ENCODE measurements at places on chromosomes 7 and 10. TPM values are rescaled to one million over a fixed set of nuclear protein-coding genes. Genes with fewer than 3 reads are reported as not detected.

The AQP1 gene
- total RNA-seq, result 0.59 TPM

The NPC1L1 gene
- total RNA-seq, result not detected

The DNAH11 gene
- under 0.01 TPM for total RNA-seq

The NEUROD6 gene
- total RNA-seq, result not detected

The RELN gene
- total RNA-seq, result 0.36 TPM

The PGAM2 gene
- total RNA-seq, result 0.36 TPM

The PNLIP gene
- not detected for total RNA-seq

The CCDC3 gene
- 0.29 TPM for total RNA-seq

The TMEM213 gene
- not detected for total RNA-seq

The ACTR3C gene
- total RNA-seq, result 1.8 TPM

The TAS2R41 gene
- total RNA-seq, result not detected

DNA sequence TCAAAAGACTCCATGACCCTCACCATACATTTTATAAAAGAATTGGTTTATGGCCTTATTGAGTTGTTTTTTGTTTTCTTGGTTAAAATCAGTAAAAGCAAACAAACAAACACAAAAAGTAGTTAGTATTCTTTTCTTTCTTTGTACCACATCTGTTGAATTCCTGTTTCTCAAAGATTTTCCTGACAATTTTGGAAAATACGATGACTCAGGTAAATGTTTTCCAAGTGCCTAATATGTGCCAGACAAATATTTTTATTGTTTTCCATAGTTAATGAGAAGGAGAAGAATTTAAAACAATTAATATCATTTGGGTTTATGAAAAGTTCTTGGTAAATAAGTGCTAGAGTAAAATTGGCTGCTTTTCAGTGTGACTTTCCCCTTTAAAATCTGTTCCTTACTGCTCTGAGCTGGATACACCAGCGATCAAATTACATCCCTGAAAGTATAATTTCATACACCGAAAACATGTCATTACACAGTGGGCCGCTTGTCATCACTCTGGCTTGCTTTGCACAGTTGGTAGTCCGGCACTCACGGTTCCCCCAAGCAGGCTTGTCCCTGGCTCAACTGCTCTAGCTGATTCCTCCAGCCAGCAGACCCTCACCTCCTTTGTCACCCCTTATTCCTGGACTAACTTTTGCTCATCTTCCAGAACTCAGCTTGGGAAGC, 80.5 kb downstream of the TBXAS1 start:
- peak; percentile 55 for DNase-seq
- no peak overlapping the region for H3K4me3 ChIP-seq
- H3K27me3 ChIP-seq, result no peaks in the 10 kb centered on the region
- H3K4me1 ChIP-seq, result peaks cover 18% of the 10 kb centered on the region
- H3K27ac ChIP-seq, result peak overlapping the region; percentile 37

GRCh38 chr10:46037107-46037825, 6.8 kb upstream of the NCOA4 start:
- no peaks in the 10 kb centered on the region for H3K36me3 ChIP-seq
- H3K27me3 ChIP-seq, result peaks cover 3% of the 10 kb centered on the region
- peaks cover 8% of the 10 kb centered on the region for H3K4me1 ChIP-seq
- H3K27ac ChIP-seq, result no peak overlapping the region
- DNase-seq, result no peak

DNA sequence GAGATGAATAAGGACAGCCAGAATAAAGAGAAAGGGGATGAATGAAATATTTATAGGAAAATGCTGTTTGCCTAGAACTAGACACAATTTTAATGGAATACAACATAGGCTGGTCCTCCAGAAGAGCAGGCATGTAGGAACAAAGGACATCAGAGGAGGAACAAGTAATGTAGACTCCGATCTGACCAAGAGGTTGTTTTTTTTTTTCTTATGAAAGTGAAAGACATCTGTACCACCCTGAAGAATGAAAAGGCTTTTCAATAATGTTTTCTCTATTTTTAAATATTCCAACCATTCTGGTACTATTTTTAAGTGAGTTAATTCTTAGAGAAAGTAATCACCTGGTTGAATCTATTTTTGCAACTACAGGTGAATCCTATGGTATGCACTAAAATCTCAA, 136.9 kb upstream of the PTN start:
- DNase-seq, result no peak
- H3K4me1 ChIP-seq, result peaks cover 23% of the 10 kb centered on the region
- H3K36me3 ChIP-seq, result no peaks in the 10 kb centered on the region
- no peaks in the 10 kb centered on the region for H3K27me3 ChIP-seq
- no peak overlapping the region for H3K4me3 ChIP-seq

GRCh38 chr7:44110719-44111635, 6.8 kb downstream of the AEBP1 start:
- no peaks in the 10 kb centered on the region for H3K27me3 ChIP-seq
- DNase-seq, result peak; percentile 86
- peaks cover 84% of the 10 kb centered on the region for H3K36me3 ChIP-seq
- no peak overlapping the region for H3K4me3 ChIP-seq
- H3K4me1 ChIP-seq, result peaks cover 9% of the 10 kb centered on the region

DNA sequence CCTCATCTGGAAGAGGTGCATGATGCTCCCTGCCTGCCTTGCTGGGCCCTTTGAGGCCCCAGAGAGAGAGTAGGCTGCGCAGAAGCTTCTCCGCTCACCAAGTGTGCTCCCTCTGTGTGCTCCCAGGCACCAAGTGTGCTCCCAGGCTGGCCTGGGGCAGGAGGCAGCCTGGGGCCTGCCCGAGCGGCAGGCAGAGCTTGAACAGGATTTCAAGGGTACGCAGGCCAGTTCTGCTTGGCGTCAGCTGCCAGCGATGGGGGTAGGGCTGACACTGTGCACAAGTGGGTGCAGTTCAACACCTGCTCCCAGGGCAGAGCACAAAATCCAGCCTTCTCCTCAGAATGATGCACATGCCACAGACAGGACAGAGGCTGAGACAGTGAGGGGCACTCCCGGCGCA, 119.7 kb downstream of the FAM53B start:
- H3K27ac ChIP-seq, result no peak overlapping the region
- no peak overlapping the region for H3K4me3 ChIP-seq
- peaks cover 2% of the 10 kb centered on the region for H3K4me1 ChIP-seq
- no peaks in the 10 kb centered on the region for H3K36me3 ChIP-seq

- H3K27me3 ChIP-seq, result no peaks in the 10 kb centered on the region
- DNase-seq, result no peak
- no peaks in the 10 kb centered on the region for H3K36me3 ChIP-seq
- H3K4me1 ChIP-seq, result no peaks in the 10 kb centered on the region
Observed at GRCh38 chr10:7075110-7075509, 335.7 kb downstream of the SFMBT2 start.

DNA sequence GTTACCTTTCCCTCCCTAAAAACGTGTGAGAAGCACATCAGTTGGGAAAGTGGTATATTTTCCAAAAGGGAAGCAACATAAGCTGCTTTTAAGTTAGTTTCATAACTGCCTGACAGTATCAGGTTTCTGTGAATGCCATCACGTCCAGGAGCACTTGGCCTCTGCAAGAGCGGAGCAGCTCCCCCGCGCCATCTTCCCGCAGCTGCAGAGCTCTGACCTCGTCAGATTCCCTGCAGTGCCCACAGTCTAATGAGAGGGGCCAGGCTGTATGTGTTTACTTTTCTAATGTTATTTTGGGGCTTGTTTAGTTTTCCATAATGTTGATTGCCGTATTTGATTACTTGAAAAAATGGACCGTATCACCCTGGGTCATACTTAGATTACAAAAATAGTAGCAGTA, 74.2 kb downstream of the MGMT start:
- no peak overlapping the region for H3K4me3 ChIP-seq
- H3K36me3 ChIP-seq, result no peaks in the 10 kb centered on the region
- no peaks in the 10 kb centered on the region for H3K27me3 ChIP-seq
- no peaks in the 10 kb centered on the region for H3K4me1 ChIP-seq
- no peak overlapping the region for H3K27ac ChIP-seq

DNA sequence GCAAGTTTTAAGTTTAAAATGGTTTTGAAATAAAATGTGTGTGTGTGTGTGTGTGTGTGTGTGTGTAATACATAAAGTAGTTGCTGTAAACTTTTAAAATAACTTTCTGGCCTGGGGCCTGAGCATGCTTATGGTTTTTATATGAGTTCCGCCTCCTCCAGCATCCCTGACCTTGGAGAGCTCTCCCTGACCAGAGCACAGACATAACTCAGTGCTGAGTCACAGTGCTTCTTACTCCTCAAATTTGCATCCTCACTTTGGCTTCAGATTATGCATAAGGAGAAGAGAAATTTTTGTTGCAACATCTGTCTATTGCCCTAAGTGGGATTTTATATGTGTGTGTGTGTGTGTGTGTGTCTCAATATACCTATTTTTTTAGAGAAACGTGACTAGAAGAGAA, 200.8 kb downstream of the ELMO1 start:
- no peak overlapping the region for H3K27ac ChIP-seq
- H3K36me3 ChIP-seq, result no peaks in the 10 kb centered on the region
- no peak for DNase-seq
- H3K4me3 ChIP-seq, result no peak overlapping the region
- H3K4me1 ChIP-seq, result no peaks in the 10 kb centered on the region

GRCh38 chr10:59807629-59808620, 54.7 kb upstream of the MRLN start:
- no peaks in the 10 kb centered on the region for H3K4me1 ChIP-seq
- no peak for DNase-seq
- no peak overlapping the region for H3K27ac ChIP-seq
- peaks cover 55% of the 10 kb centered on the region for H3K36me3 ChIP-seq
- no peak overlapping the region for H3K4me3 ChIP-seq

DNA sequence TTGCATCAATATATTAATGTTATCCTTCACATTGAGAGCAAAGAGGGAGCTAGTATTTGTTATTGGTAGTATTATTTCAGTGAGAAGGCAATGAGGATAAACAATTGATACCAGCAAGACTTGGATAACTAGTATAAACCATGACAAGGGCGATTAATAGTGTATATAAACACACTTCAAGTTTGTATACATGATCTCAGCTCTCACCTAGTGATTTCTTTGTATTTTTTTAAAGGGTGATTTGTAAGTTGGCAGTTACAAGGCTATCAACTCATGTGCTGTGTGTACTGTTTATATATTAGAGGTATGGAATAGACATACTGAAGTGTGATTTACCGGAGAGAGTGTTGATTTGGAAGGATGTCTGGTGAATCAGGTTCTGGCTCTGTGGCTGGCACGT, 88.0 kb downstream of the SNX10 start:
- peaks cover 46% of the 10 kb centered on the region for H3K27me3 ChIP-seq
- H3K36me3 ChIP-seq, result no peaks in the 10 kb centered on the region
- no peak overlapping the region for H3K4me3 ChIP-seq

- no peak overlapping the region for H3K27ac ChIP-seq
- DNase-seq, result no peak
- no peak overlapping the region for H3K4me3 ChIP-seq
- no peaks in the 10 kb centered on the region for H3K4me1 ChIP-seq
Observed at GRCh38 chr10:100791369-100792058, 46.1 kb downstream of the PAX2 start.

DNA sequence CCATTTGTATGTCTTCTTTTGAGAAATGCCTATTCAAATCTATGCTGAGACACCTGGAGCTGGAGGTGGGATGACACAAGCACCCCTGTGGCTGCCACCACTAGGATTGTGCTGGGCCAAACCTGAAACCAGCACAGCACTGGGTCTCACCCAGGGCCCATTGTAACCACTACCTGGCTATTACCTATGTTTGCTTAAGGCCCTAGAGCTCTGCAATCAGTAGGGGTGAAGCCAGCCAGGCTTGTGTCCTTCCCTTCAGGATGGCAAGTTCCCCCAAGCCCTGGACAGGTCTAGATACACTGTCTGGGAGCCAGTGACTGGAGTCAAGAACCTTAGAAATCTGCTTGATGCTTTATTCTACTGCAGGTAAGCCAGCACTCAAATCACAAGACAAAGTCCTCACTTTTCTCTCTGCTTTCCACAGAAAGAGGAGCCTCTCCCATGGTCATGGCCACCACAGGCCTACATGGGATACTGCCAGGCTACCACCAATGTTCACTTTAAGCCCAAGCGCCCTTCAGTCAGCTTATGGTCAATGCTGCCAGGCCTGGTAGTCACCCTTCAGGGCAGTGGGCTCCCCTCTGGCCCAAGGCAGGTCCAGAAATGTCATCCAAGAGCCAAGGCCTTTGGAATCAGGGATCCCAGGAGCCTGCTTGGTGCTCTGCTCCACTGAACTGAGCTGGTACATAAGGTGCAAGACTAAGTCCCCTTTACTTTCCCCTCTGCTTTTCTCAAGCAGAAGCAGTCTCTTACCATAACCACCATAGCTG, 105.3 kb downstream of the BMS1 start:
- no peaks in the 10 kb centered on the region for H3K36me3 ChIP-seq
- no peak for DNase-seq
- H3K4me1 ChIP-seq, result no peaks in the 10 kb centered on the region
- no peak overlapping the region for H3K27ac ChIP-seq
- no peaks in the 10 kb centered on the region for H3K27me3 ChIP-seq

DNA sequence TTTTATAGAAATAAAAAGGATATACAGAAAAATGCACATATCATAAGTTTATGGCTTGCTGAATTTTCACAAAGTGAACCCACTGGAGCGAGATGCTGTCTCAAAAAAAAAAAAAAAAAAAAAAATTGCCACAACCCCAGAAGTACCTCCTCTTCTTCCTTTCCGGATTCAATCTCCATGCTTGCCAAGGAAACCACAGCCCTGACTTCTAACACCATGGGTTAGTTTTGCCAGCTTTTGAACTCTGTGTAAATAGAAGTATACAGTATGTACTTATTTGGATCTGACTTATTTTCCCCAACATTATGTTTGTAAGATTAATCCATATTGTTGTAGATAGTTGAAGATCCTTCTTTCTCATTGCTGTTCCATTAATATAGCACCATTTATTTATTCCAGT, 40.0 kb downstream of the FANK1 start:
- H3K4me1 ChIP-seq, result no peaks in the 10 kb centered on the region
- no peaks in the 10 kb centered on the region for H3K27me3 ChIP-seq
- no peak overlapping the region for H3K4me3 ChIP-seq
- H3K36me3 ChIP-seq, result no peaks in the 10 kb centered on the region
- no peak overlapping the region for H3K27ac ChIP-seq

- H3K4me1 ChIP-seq, result no peaks in the 10 kb centered on the region
- DNase-seq, result no peak
- H3K36me3 ChIP-seq, result no peaks in the 10 kb centered on the region
Observed at GRCh38 chr10:45526309-45526905, 146.2 kb downstream of the ZFAND4 start.

DNA sequence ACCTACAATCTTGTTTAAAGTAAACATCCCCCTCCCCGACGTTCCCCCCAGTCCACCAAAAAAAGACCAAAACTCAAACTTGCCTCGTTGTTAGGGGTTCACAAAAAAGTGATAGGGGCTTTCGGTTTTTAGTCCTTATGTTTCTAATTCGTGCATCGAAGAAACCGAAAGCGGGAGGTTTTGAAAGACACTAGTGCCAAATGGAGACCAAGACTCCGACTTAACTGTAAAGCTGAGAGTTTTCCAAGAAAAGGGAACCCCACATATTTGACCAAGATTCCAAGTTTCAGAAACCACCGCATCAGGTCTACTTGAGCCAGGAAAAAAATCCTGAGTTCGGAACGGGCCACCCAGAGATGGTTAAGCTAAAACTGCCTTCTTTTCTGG, 534 bp downstream of the PSMA2 start:
- H3K4me3 ChIP-seq, result peak overlapping the region; percentile 92
- peaks cover 26% of the 10 kb centered on the region for H3K36me3 ChIP-seq
- peaks cover 21% of the 10 kb centered on the region for H3K4me1 ChIP-seq
- DNase-seq, result no peak

GRCh38 chr7:51070151-51070550, 246.5 kb downstream of the COBL start:
- no peaks in the 10 kb centered on the region for H3K4me1 ChIP-seq
- H3K36me3 ChIP-seq, result no peaks in the 10 kb centered on the region
- DNase-seq, result no peak
